ENCODE measurements at places on chromosomes 12 and 14. TPM values are rescaled to one million over a fixed set of nuclear protein-coding genes. Genes with fewer than 3 reads are reported as not detected.

Gene TPH2
- total RNA-seq: not detected

Gene DTX3
- total RNA-seq: 21.2 TPM

Gene LRRC10
- not detected for total RNA-seq

Gene TTC8
- 21.0 TPM for total RNA-seq

Gene TMEM30B
- total RNA-seq: not detected

Gene TEX52
- total RNA-seq: not detected

Gene RNASE3
- not detected for total RNA-seq
